ENCODE measurements at places on chromosomes 1 and 21. TPM values are rescaled to one million over a fixed set of nuclear protein-coding genes. Genes with fewer than 3 reads are reported as not detected.

The KRTAP13-2 gene
- total RNA-seq = not detected

The PRPF38B gene
- total RNA-seq = 73.8 TPM

The OR2T1 gene
- not detected for total RNA-seq

The LORICRIN gene
- total RNA-seq = not detected

The C1orf74 gene
- 2.1 TPM for total RNA-seq

The GJA4 gene
- total RNA-seq = not detected

The HHAT gene
- total RNA-seq = 1.5 TPM

The CFHR2 gene
- not detected for total RNA-seq

The CHIA gene
- not detected for total RNA-seq

The RAB42 gene
- not detected for total RNA-seq

The TMCO1 gene
- 102 TPM for total RNA-seq

The FAM163A gene
- not detected for total RNA-seq
